ENCODE measurements at places on chromosomes 16 and 17.
A peak's percentile ranks its signal among the peaks of the same experiment; 100 is the strongest.

GRCh38 chr16:51710905-51711563, 560.0 kb upstream of the SALL1 start:
- no peak for DNase-seq

DNA sequence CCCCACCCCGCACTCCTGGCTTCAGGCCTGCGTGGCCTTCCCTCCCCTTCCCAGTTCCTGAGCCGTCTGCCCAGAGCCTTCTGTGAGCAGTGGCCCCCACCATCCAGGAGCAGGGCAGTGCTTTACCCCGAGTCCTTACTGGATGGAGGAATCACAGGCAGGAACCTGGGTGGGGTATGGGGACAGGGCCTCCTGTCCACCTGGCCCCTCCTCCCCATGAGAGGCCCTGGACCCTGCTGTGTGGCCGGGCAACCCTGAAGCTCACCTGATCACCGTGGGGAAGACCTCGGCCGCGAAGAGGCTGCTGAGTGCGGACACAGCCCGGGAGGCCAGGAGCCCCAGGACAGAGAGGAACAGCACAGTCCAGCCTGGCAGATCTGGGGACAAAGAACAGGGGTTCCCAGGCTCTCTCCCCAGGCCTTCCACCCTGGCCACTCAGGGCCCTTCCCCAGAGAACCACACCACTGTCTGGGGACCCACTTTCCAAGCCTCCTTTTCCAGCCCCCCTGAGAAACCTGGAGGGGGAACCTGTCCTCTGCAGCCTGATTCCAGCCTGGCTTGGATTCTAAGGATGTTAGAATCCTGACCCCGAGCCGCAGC, 3.2 kb downstream of the SLC22A31 start:
- no peak for DNase-seq

DNA sequence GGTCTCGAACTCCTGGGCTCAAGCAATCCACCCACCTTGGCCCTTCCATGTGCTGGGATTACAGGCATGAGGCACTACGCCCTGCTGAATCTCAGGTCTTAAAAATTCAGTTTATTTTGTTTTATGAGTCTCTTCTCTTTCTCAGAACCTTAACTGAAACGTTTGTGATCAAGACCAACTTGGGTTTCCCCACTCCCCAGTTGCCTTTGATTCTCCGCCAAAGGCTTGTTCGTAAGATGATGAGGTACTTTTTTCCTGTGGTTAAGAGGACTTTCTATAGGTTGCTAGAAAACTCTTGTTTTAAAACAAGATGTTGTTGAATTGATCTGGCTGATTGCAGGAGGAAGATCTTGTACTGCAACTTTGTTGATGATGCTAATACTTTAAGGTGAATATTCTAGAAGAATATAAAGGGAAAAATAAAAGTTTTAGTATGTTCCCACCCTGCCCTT, 11.7 kb downstream of the ABCC1 start:
- DNase-seq: no peak

DNA sequence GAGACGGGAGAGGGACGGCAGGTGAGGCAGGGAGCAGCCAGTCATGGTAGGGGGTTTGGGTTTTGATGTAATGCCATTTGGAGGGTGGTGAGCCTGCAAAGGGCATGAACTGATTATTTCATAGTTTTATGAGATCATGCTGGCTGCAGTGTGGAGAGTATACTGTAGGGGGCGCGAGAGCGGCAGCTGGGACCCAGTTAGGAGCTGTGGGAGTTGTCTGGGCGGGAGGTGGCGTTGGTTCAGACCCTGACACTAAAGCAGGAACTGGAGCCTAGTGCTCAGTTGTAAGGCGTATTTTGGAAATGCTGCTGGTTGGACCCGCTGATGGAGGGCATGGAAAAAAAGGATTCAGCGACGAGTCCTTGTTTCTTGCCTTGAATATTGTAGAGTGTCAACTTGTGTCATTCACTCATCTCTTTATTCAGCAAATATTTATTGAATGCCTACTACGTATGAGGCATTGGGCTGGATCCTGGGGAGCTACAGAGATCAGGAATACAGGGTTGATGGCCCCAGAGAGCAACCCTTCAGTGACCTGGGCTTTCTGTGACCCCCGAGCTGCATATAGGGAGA, 23.7 kb upstream of the KDM8 start:
- DNase-seq: peak; percentile 87

- no peak for DNase-seq
These were observed 45.5 kb upstream of the CDH3 start for GRCh38 chr16:68599586-68599985.

GRCh38 chr16:2429771-2430663, 770 bp downstream of the CCNF start:
- no peak for DNase-seq

DNA sequence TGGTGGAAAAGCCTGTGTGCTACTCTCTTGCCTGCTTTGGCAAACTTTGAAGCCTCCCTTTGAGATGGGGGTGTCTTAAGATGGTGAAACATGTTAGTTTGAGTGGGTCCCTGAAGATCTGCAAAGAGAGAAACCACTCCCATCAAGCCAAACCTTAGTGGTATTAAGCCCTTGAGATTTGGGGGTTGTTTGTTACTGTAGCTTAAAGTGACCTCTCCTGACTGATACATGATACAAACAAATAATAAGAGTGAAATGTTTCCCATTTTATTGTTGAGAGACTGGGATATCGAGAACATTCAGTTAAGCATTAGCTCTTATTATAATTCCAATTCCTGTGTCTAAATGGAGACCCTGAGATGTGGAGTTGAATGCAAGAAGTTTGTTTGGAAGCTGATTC, 63.1 kb downstream of the NT5M start:
- DNase-seq: no peak

DNA sequence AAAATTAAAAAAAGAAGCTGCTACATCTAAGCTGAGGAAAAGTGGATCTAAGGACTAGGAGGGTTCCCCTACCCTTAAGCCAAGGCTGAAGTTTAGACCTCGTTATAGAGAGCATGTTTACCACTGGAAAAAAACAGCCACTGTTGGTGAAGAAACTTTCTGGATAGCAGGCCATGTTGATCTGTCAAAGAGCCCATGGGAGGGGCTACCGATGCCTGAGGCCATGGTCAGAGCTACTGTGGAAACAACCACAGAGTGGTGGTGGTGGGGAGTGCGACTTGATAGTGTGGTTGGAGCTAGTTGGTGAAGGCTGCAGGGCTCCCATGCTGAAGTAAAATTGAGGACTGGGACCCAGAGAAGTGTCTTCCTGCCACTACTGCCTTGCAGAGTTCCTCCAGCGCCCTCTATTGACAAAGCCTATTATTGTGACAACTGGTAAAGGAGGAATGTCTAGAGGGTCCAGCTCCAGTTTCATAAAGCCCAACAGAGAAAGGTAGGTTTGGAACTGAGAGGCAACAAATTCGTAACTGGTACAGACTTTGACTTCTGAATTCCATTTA, 12.7 kb upstream of the FAM20A start:
- DNase-seq: peak; percentile 65
